ENCODE measurements at places on chromosomes 16 and 17. TPM values are rescaled to one million over a fixed set of nuclear protein-coding genes. Genes with fewer than 3 reads are reported as not detected.

DNA sequence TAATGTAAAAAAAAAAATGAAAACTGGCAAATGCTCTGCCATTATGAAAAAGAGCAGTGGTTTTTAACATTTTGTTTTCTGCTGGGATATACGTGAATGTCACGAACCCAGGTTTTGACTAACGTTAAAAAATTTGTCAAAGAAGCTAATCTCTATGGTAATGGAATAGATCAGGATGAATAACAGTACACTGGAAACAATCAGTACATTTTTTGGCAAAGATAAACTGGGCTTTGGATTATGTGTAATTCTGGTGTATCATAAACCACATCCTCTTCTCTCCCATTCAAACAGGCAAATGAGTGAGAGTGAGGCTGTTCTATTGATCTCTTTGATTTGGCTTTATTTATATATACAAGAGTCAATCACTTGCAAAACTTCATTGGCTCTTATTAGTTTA, 207.0 kb upstream of the IRX3 start:
- peaks cover 15% of the 10 kb centered on the region for H3K4me1 ChIP-seq
- H3K27me3 ChIP-seq: peaks cover 14% of the 10 kb centered on the region
- peaks cover 5% of the 10 kb centered on the region for H3K36me3 ChIP-seq
- no peak overlapping the region for H3K4me3 ChIP-seq
- H3K27ac ChIP-seq: no peak overlapping the region

NPIPB6 gene
- 5.7 TPM for total RNA-seq

DNA sequence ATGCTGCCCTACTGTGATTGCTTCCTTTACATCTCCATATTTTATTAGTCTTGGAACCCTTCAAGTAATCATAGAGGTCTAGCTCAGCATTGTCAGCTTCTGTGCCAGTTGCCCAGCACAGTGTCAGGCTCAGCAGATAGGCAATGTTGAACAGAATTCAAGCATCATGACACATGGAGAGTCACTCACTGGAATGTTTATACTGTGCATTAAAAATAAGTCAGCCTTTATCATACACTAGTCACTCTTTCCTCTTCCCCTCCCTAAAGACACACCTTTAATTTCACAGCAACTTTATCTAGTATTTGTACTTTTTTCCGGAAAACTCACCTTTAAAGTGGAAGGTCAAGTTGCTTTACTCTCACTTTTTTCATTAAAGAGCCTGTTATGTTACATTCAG, 253.8 kb upstream of the CDH11 start:
- H3K27me3 ChIP-seq: peaks cover 37% of the 10 kb centered on the region
- H3K4me3 ChIP-seq: no peak overlapping the region
- peaks cover 19% of the 10 kb centered on the region for H3K4me1 ChIP-seq

DNA sequence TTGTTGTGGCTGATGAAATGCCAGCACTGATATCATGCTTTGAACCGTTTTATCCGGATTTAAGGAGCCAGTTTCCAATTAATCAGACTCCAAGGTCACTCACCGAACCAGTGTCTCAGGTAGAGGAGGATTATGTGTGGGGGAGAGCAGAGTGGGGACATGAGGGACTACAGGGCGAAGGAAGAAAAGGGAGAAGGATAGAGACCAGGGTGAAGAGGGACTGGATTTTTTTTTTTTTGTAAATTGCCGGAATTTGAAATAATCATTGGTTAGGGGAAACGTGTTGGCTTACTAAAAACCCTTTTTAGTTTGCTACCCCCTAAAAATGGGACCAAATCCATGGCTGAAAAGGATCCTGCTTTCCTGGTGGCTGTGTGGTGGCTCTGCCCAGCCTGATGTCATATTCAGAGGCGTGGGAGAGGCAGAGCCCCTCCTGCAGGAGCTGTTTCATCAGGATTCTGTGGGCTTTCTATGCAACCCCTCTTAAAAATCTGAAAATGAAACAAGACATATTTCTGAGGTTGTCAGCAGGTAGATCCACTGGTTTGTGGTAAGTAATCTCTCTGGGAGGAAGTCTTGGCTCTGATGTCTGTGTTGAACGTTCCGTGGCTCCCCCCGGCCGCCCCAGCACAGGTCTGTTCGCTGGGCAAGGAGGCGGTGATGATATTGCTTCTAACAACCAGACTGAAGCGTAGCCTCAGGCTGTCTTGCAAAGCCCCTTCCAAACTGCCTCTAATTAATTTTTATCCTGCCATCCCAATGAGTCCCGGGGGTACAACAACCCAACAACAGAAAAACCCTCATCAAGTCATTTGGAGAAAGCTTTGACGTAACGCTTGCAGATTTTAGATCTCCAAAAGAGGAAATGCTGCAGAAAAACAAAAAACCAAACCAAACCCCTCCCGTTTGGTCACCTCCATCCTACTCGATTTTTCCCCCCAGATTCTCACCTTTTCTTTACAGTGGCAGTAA, 143.0 kb upstream of the ZFHX3 start:
- no peak overlapping the region for H3K4me3 ChIP-seq
- no peak overlapping the region for H3K27ac ChIP-seq
- no peaks in the 10 kb centered on the region for H3K36me3 ChIP-seq
- no peak for DNase-seq
- peaks cover 20% of the 10 kb centered on the region for H3K4me1 ChIP-seq
- H3K27me3 ChIP-seq: peaks cover 44% of the 10 kb centered on the region

FNDC8 gene
- total RNA-seq: not detected

DNA sequence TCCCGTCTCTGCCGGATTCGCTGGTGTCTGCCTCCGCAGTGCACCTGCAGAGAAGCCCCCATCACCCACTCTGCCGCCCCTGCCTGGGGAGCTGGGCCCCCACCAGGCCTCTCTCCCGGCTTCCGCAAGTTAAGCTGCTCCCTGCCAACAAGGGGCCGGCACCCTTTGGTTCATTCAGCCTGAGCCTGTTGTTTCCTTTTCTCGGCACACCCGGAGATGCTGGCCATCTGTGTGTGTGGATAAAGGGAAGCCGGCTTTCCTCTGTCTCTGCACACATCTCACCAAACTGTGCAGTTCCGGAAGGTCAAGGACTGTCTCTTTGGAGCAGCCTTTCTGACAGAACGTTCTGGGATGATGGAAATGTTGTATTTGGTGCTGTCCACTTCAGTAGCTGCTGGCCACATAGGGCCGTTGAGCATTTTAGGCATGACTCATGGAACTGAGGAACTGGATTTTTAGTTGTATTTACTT, 6.8 kb downstream of the MAPK8IP3 start:
- H3K36me3 ChIP-seq: no peaks in the 10 kb centered on the region
- H3K27ac ChIP-seq: no peak overlapping the region
- H3K4me3 ChIP-seq: no peak overlapping the region

DNA sequence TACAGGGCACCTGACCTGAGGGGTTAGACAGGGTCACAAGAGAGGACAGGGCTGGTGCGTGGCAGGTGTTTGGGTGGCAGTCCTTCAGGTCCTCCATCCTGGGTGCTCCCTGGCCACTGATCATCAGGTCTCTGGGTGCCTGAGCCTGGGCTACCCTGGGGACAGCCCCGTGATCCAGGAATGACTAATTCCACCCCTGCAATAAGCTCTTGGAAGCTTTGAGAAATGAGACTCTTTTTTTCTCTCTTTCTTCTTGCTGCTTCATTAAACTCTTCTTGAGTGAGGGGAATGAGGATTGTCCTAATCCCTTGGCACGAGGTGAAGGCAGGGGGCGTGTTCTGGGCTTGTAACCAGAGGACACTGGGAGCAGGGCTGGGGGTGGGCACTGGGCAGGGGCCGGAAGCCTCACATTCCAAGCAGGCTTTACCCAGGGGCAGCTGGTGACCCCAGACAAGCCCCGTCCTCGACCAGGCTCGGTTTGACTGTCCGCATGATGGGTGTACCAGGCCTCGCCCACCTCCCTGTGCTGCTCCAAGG, 21.4 kb upstream of the SPNS2 start:
- DNase-seq: no peak
- no peaks in the 10 kb centered on the region for H3K36me3 ChIP-seq
- H3K4me3 ChIP-seq: no peak overlapping the region
- peaks cover 12% of the 10 kb centered on the region for H3K4me1 ChIP-seq
- peaks cover 3% of the 10 kb centered on the region for H3K27me3 ChIP-seq
- H3K27ac ChIP-seq: no peak overlapping the region

DNA sequence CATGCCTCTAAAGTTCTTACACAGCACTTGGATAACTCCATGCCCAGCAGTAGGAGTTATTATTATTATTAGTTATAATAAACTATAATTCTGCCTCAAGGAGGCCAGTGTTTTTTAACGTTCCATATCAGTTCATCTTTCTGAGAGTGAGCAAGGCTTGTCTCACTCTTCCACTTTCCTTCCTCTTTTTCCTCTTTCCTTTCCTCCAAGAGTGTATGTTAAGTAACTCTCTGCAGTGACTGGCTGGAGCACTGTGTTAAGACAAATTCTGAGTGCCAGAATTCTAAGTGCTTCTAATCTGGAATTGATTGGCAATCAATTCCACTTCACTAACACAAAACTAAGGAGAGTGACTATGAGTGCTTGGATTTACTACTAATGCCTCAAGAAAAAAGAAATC, 16.4 kb downstream of the CLEC19A start:
- no peaks in the 10 kb centered on the region for H3K36me3 ChIP-seq
- no peak overlapping the region for H3K27ac ChIP-seq
- H3K27me3 ChIP-seq: peaks cover 4% of the 10 kb centered on the region
- peaks cover 8% of the 10 kb centered on the region for H3K4me1 ChIP-seq

NUBP2 gene
- total RNA-seq: 59.9 TPM

G6PC1 gene
- total RNA-seq: not detected

CRYM gene
- total RNA-seq: 10.5 TPM

VAT1L gene
- 1.1 TPM for total RNA-seq

ADAD2 gene
- not detected for total RNA-seq

TRPV3 gene
- total RNA-seq: 2.7 TPM

GRCh38 chr17:74578979-74579378, 11.7 kb upstream of the CD300H start:
- H3K27me3 ChIP-seq: peaks cover 19% of the 10 kb centered on the region
- no peaks in the 10 kb centered on the region for H3K4me1 ChIP-seq
- no peak for DNase-seq
- H3K27ac ChIP-seq: no peak overlapping the region
- no peaks in the 10 kb centered on the region for H3K36me3 ChIP-seq
- no peak overlapping the region for H3K4me3 ChIP-seq
